ENCODE measurements at places on chromosomes 13 and 19.

GRCh38 chr13:48562296-48563066 is 29.6 kb upstream of the RCBTB2 start:
- no peak for DNase-seq

DNA sequence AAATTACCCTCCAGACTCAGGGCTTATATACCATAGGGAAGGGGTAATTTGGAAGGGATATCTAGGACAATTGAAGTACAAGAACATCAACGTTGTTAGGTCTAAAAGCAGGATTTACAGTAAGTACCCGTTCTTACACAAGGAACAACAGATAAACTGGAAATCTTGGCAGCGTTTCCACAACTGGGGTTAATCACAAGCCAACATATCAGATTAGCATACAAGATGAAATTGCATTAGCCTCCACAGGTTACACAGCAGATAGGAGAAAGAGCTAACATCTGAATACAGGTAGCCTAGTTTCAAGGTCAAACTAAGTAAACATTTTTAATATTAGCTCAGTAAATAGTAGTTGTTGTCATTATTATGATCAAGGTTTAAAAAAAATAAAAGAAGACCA is 1214.0 kb upstream of the PCDH20 start:
- no peak for DNase-seq

DNA sequence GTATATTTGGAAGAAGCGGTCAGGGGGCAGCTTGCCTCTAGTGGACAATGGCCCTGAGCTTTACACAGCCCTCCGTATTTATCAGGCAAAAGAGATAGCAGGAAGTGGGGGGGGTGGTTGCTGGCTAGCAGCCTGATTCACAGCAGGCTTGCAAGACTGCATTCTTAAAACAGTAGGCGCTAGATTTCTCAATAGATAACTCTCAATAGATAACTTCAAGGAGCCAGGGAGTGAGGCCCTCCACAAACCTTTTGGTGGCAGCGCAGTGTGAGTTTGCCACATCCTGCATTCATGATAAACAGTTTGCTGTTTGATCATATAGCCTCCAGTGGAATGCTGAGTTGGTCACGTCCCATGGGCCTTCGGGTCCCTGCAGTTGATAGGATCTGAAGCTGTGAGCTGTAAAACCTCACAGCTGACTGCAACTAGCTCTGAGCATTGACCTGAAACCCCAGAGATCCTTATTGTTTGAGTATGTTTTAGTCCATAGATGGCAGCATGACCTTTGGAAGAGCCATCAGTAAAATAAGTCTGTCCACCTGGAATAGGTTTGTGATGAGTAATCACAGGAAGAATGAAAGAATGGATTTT is 12.2 kb downstream of the FPR3 start:
- no peak for DNase-seq

GRCh38 chr13:98171900-98172589 is 5.0 kb downstream of the RNF113B start:
- peak; percentile 78 for DNase-seq

DNA sequence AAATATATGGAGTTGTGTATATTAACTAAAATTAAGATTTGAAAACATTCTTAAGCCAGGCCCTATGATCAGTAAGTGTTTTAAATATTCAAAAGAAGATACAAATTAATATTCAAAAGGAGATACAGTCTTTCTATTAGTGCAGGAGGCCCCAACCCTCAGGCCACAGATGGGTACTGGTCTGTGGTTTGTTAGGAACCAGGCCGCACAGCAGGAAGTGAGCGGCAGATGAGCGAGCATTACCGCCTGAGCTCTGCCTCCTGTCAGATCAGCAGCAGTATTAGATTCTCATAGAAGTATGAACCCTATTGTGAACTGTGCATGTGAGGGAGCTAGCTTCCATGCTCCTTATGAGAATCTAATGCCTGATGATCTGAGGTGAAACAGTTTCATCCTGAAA is 232.9 kb downstream of the FOXO1 start:
- DNase-seq = no peak

- DNase-seq = no peak
Measured at GRCh38 chr13:102977471-102977870, 88.7 kb downstream of the SLC10A2 start.

GRCh38 chr19:48724796-48725753 is 5.5 kb upstream of the MAMSTR start:
- DNase-seq = peak; percentile 66

DNA sequence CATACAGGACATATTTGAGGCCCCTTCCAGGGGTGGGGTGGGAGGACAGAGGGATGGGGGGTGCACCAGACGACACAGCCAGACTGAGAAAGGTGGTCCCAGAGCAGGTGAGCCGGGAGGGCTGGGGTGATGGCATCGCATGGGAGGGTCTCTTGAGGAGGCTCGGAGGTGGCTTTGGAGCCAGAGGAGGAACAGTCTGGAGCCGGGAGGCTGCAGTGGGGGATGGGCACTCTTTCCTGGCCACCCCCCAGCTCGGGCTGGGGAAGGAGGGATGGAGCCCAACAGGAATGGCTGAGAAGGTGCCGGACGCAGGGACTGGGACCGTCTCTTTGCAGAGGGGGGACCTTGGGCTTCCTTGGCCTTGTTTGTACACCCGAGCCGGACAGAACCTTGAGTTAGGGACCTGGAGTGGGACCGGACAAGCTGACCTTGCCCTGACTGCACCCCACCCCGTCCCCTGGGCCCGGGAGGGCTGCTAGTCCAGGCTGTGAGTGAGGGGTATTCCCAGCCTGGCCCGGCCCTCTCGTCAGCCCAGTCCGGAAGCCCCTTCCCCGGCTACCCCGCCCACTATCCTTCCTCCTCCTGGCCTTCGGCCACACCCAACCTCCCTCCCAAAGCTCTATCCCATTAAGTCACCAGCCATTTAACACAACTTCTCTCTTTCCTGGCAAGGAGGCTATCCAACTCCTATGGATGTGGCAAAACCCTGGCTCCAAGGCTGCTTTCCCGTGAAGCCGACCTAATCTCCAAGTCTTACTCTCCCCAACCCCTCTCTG is 816 bp upstream of the TBXA2R start:
- DNase-seq = peak; percentile 88

DNA sequence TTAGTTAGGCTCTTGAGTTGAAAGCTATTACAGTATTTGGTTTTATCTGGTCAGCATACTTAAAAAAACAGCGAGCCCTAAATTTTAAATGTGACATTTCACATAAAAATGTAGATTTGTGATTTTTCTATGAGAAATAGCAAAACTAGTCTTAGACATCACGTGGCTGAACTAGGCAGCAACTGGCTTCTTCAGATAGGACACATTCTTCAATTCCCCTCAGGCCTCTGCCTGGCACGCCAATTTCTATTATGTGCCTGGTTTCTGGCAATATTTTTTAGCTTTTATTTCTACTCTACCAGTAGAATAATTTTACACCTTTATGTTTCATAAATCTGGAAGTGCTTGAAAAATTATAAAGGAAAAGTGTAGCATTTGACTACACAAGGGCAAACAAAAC is 433.7 kb downstream of the DIAPH3 start:
- no peak for DNase-seq

- no peak for DNase-seq
Measured at GRCh38 chr13:97142452-97142851, 79.7 kb upstream of the MBNL2 start.

DNA sequence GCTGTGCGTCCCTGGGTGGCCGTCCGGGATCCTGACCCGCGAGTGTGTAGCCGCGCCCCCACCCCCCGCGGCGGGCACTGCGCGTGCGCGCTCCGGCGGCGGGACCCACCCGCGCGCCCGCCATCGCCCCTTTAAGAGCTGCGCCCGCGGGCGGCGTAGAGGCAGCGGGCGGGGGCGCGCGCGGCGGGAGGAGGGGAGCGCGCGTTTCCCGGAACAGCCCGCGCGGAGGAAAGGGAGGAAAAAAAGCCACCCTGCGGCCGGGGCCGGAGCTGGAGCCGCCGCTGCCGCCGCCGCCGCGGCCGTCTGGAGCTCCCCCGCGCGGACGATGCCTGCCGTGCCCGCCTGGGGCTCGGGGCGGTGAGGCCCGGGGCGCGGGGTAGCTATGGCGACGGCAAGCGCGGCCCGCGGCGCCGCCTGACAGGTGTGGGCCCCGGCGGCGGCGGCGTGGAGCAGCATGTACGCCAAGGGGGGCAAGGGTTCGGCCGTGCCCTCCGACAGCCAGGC is at the start of gene SSBP4:
SSBP4 (plus strand) TSS at position 204 of the 504 bp plus-strand sequence; CDS start at position 455, 251 bp downstream.
- peak; percentile 85 for DNase-seq

GRCh38 chr13:46797501-46798237 is 708 bp upstream of the ESD start:
- no peak for DNase-seq

- DNase-seq = no peak
Measured at GRCh38 chr19:11580116-11580515, 2.7 kb upstream of the ACP5 start.

GRCh38 chr19:5396096-5396939 is 55.7 kb upstream of the PTPRS start:
- no peak for DNase-seq

GRCh38 chr13:42041684-42042035 is 6.8 kb upstream of the DGKH start:
- peak; percentile 80 for DNase-seq

- no peak for DNase-seq
Measured at GRCh38 chr19:33410915-33411401, 37.4 kb downstream of the CEBPG start.

DNA sequence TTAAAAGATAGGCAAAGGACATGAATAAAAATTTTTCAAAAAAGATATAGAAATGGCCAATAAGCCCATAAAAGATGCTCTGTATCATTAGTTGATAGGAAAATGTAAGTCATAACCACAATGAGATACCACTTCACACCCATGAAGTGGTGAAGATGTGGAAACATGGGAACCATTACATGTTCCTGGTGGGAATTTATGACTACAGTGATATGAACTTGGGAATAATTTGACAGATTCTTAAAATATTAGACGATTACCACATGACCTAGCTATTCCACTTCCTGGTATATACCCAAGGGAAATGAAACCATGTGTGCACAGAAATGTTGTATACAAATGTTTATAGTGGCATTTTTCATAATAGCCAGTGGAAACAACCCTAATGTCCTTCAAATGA is 232.2 kb downstream of the GGACT start:
- no peak for DNase-seq

GRCh38 chr19:54026656-54027055 is 35.2 kb downstream of the CACNG6 start:
- DNase-seq = no peak

DNA sequence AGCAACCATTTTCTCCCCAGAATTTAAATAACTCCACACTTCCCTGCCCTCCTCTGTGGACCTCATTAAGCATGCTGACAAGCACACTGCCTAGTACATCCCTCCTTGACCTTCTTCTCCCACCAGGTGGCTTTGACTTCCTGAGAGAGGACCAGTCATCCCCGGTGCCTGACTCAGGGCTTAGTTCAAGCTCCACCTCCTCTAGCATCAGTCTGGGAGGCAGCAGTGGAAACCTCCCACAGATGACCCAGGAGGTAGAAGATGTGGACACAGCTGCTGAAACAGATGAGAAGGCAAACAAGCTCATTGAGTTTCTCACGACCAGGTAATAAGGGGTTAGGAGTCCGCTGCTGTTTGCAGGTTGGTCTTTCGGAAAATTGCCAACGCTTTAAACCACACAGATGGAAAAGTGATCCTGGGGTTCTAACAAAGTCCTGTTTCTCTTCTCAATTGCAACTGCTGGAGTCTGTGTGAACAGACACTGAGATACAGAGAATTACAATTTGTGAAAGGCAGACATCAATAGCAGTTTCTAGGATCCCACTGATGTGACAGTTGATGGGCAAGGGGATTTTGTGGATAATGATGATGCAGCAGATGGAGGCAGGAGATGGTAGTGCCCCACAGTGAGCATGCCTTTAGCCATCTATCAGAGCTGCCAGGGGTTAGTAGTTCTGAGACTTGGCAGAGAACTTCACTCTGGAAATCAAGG is 86.7 kb downstream of the ZAR1L start:
- no peak for DNase-seq

DNA sequence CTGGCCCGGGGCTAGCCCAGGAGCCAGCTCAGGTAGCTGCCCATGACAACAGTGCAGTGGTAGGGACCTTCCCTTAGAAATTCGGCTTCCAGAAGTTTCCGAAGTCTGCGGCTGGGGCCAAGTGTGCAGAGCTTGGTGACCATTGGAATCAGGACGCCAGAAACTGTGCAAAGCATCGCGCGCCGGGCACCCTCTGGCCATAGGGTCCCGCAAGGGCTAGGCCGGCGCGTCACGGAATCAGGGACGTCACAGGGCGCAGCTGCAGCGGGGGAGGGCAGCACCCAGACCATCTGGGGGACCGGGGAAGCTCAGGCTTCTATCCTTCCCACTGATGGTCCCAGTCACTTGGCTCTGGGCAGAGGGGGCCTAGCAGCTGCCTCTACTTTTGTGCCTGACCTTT is 219.1 kb downstream of the MTUS2 start:
- DNase-seq = no peak

GRCh38 chr13:24185591-24186232 is 25.2 kb downstream of the SPATA13 start:
- no peak for DNase-seq

- no peak for DNase-seq
Measured at GRCh38 chr19:2336528-2337328, 8.2 kb downstream of the SPPL2B start.

- peak; percentile 50 for DNase-seq
Measured at GRCh38 chr13:36130552-36131221, 495 bp downstream of the DCLK1 start.

- no peak for DNase-seq
Measured at GRCh38 chr13:52815330-52815729, 33.1 kb downstream of the PCDH8 start.

GRCh38 chr13:24822640-24823039 is 58.7 kb downstream of the RNF17 start:
- DNase-seq = no peak

- no peak for DNase-seq
Measured at GRCh38 chr13:103638706-103639105, 572.5 kb upstream of the SLC10A2 start.

DNA sequence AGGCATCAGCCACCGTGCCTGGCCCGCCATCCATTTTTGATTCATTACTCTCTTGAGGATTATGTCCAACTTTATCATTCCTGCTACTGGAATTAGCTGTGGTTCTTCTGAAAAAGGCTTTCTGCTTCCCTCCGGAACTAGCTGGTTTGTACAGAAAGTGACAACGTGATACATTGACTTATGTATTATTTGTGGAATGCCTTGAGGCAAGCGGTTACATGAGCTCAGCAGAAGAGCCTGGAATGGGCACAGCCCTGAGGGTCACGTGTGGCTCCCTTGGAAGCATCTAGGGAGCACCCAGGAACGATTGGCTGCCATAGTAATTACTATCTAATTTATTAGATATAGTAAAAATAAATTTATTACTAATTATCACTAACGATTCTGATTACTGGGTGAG is 14.4 kb upstream of the RETN start:
- no peak for DNase-seq

DNA sequence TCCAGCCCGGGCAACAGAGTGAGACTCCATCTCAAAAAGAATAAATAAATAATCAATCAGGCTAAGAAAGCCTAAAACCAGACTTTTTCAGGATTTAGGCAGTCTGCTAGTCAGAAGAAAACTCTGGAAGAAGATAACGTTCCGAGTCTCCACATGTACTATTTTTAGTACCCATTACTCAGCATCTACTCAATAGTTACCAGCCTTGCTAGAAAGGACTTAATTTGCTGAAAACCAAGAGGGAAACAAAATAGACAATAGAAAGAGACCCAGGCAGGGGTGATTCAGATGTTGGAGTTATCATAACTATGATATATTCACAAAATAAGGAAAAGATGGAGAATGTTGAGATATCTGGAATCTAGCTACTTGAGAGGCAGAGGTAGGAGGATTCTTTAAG is 3.6 kb upstream of the LIN7B start:
- DNase-seq = no peak

GRCh38 chr19:39671739-39672363 is 16.1 kb downstream of the LGALS16 start:
- DNase-seq = no peak
